ENCODE measurements at places on chromosomes 1 and 21.

DNA sequence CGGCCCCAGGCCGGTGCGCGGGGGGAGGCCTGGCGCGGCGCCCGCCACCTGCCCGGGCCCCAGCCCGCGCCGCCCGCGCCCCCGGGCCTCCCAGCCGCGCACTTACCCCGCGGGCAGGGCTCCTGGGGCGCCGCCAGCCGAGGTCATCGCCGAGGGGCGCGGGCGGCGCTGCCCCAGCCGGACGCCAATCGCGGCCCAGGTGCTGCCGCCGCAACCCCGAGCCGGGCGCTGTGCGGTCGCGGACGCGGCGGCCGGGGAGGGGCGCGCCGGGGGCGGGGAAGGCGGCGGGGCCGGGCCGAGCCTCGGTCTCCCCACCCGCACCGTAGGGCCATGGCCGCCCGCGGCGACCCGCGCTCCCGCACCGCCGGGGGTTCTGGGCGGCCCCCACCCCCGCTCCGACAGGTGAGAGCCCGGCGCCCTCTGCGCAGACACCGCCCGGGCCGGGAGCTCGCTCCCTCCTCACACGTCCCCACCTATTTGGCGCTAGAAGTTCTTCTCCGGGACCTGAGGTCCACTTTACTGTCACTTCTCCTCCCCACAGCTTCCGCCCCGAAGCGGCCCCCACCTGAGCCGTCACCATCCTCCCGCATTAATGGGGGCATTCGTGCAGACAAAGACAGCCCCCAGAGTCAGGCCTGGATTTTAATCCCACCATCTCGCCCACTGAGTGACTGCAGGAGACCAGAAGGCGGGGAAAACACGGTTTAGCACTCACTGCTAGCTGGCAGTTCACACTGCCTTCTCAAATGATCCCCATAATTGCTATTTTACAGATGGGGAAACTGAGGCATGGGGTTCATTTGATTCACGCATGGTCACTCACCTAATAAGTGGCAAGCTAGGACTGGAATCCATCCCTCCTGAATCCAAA is at the start of gene TTC39A:
Gene TTC39A (minus strand): TSS at position 232 of the 871 bp plus-strand sequence. CDS start 85 bp downstream, at position 147.
- DNase-seq, result no peak

DNA sequence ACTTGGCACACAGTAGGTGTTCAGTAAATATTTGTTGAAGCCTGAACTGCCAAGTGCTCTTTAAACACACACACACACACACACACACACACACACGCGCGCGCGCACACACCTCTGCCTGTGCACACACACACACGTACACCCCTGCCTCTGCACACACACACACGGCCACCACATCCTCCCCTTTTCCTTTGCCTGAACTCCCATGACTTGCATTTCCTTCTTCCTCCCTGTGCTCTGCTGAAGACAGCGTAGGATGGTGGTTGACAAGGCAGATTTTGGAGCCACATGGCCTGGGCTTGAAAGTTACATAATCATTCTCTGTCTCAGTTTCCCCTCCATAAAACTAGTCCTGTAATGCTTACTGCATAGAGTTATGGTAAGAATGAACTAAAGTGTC is 712.3 kb downstream of the PTPRU start:
- no peak for DNase-seq

DNA sequence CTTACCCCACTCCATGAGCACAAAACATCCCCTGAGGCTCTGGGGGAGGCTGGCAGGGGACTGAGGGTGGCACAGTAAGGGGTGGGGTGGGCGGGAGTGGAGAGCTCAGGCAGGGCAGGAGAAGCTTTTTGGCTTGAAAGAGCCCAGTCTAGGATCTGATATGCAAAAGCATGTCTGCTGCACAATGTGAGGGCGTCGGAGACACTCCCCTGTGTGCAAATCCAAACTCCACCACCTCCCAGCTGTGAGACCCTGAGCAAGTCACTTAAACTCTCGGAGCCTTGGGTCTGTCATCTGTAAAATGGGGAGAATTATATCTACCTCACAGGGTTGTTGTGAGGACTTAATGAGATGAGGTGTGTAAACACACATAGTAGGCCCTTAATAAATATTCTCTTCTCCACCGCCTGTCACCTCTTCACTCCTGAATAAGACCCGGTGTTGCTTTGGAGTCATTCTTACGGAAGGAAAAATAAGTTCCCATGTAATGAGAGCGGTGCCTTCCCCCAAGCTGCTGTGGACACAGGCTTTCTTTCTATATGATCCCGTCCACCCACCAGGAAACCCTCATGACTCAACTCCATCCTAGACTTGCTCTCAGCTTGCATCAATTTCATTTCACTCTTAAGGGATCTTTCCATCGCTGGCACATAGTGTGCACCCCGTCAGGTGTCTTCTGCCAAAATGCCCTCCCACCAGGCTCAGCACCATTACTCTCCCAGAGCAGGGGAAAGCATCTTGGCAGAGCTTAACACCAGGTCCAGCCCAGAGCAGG is 12.5 kb downstream of the KCNN3 start:
- DNase-seq, result no peak

DNA sequence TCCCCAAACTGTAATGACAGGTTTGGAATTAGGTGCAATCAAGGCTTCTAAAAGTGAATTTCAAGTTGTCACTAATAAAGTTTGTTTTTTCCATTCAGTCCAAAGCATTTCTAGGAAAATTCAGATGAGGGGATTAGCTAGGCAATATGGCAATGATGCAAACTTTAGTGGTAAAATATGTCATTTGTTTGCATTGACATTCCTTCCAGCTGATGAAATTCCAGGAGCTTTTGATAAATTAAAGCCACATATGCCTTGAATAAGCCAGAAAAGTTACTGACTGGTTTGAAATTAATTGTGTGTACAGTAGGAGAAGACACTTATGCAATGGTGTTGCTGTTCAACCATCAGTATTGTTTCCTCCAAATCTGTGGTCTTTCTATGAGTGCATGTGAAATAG is 57.8 kb downstream of the MROH9 start:
- DNase-seq, result no peak

- no peak for DNase-seq
Observed at GRCh38 chr1:97013136-97013535, 291.6 kb downstream of the PTBP2 start.

- no peak for DNase-seq
Observed at GRCh38 chr21:44709426-44710293, 1.7 kb downstream of the TSPEAR start.
